Hepatic stellate cell (primary cell): ENCODE measurements at places on chromosomes 12 and 14.

- no peak for DNase-seq
Measured at GRCh38 chr12:118035190-118036041, 18.9 kb downstream of the RFC5 start.

DNA sequence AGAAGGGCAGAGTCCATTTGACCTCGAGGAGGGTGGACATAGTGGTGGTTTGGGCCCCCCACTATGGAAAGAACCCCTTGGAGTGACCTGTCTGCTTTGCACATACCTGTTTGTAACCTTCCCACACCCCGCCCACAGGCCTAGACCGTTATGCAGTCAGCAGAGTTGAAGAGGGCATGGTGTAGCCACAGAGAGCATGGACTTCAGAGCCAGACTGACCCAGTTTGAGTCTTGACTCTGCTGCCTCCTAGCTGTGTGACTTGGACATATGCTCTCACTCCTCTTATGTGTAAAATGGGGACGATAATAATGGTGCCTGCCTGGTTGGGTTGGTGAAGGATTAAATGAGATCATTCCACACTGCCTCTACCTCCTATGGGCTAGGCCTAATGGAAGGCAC lies 40.9 kb upstream of the NOS1 start:
- DNase-seq, result no peak

DNA sequence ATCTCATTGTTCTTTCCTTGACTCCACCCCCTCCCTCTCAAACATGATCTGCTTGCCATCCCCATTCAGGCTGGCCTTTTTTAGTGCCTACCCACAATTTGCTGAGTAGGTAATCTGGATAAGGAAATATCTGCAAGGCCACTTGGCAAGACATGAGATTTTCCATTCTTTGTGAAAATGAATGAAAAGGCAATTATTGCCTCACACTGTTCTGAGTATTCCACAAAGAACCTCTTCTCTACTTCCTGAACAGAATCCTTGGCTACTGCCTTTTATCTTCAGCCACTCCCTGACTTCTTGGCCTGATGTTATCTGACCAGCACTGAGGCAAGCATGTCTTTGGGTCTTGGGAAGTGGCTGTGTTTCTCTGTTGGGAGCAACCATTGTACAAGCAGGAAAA lies 263.2 kb upstream of the ATP2B1 start:
- DNase-seq, result no peak

GRCh38 chr14:59187802-59188460 lies 536 bp upstream of the DAAM1 start:
- DNase-seq, result peak; percentile 11
